ENCODE measurements at places on chromosomes 11 and 22. TPM values are rescaled to one million over a fixed set of nuclear protein-coding genes. Genes with fewer than 3 reads are reported as not detected.

DNA sequence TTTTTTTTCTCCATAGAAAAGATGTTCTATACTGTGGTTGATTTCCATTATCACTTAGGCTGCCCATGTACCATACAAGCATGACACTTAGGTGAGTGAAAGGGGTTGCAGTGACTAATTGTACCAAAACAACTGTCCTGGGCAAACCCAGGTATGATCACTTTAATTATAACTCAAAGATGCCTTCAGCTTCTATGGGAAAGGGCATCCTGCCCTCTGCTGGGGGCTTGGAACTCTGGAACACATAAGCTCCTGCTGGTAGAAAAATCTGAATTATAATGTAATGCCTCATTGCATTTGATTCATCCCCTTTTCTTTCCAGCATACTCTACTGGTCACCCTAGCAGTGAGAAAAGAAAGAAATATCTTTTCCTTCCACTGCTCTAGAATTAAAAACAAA is 206.3 kb downstream of the DDX10 start:
- DNase-seq: no peak

DNA sequence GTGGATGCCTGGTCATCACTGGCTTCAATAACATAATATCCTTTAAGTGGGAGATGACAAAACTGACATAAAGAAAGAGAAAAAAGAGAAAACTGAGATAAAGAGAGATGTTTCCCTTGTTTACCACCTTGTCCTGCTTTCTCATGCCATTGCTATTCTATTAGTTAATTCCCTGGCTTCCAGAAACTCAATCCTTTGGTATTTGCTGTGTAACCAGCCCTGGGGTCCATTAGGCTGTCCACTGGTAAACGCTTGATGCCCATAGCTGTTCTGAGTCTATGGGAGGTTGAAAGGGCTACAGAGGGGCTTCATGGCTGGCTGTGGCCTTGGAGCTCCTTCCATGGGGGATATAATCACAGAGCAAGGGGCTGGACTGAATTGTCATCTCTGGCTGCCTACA is 243.4 kb upstream of the PLET1 start:
- DNase-seq: no peak

DNA sequence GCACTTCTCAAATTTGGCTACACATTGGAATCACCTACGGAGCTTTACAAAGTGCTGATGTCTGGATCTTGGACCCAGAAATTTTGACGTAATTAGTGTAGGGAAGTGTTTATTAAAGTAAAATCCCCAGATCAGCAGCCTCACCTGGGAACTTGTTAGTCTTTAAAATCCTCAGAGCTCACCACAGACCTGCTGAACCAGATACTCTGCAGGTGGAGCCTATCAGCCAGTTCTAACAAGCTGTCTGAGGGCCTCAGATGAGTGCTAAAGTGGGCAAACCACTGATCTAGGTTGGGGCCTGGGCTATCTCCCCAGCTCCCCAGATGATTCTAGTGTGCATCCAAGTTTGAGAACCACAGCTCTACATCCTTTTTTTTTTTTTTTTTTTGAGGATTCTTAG is 436.0 kb downstream of the ETS1 start:
- no peak for DNase-seq

GRCh38 chr11:128737704-128738103 is 43.8 kb downstream of the FLI1 start:
- no peak for DNase-seq

- DNase-seq: peak; percentile 13
Observed at GRCh38 chr11:29657709-29658108, 359.1 kb downstream of the KCNA4 start.

- DNase-seq: peak; percentile 47
Observed at GRCh38 chr11:62543680-62544444, 2.7 kb downstream of the AHNAK start.

GRCh38 chr22:26139310-26139709 is 30.0 kb upstream of the SEZ6L start:
- DNase-seq: peak; percentile 8

- DNase-seq: peak; percentile 55
Observed at GRCh38 chr11:13216019-13216710, 61.4 kb upstream of the BMAL1 start.

GRCh38 chr11:36139767-36140166 is 149.5 kb downstream of the COMMD9 start:
- no peak for DNase-seq

DNA sequence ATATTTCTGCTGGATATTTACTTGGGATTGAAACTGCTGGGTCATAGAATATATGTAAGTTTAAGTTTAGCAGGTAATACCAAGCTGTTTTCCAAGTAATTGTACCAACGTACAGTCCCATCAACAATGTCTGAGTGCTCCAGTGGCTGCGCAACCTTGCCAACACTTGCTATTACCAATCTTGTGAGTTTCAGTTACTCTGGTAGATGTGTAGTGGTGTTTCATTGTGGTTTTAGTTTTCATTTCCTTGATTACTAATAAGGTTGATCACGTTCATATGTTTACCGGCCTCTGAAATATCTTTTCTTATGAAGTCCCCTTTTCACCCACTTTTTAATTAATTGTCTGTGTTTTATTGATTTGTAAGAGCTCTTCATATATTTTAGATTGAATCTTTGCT is 370.6 kb upstream of the CADM1 start:
- no peak for DNase-seq

GRCh38 chr11:62909107-62909894 is 11.9 kb downstream of the CHRM1 start:
- DNase-seq: peak; percentile 86

GRCh38 chr22:40748388-40749355 is 69.4 kb downstream of the MCHR1 start:
- DNase-seq: no peak

DNA sequence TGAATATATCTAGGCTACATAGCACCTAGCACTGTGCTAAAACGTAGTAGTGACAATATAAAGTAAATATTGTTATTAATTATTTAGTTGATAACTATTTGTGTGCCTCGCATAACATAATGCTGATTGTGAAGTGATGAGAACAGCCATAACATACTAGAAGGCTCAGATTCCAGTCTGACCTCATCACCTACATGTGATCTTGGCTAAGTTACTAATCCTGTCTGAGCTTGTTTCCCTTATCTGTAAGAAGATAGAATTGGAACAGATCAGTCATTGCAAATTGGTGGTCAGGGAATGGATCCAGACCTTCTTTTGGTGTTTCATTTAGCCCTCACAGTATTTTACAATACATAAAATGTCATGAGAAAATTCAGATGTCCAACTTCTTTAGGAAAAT is 103.4 kb upstream of the SEZ6L start:
- no peak for DNase-seq

GRCh38 chr11:119472186-119472855 is 49.3 kb upstream of the THY1 start:
- no peak for DNase-seq

DNA sequence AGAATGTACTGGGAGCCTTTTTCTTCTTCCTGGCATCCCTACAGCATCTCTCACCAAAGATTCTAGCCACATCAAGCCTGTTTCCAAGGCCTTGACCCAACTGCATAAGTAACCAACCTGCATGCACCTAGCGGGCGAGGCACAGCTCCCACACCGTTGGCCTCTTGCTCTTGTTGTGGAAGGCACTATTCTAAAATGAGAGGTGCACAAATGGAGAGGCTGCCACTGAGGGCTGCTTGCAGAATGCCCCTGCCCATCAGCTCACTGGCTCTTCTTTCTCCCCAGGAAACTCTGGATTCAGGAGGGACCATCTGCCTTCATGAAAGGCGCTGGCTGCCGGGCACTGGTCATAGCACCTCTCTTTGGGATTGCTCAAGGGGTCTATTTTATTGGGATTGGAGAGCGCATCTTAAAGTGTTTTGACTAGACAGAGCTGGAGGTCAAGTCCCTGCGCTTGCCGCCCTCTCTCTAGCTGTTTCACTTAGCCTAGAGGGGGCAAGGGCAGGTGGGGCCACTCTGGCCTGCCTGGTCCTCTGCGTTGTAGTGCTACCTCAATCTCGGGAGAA is 26.6 kb downstream of the SLC25A18 start:
- DNase-seq: no peak

DNA sequence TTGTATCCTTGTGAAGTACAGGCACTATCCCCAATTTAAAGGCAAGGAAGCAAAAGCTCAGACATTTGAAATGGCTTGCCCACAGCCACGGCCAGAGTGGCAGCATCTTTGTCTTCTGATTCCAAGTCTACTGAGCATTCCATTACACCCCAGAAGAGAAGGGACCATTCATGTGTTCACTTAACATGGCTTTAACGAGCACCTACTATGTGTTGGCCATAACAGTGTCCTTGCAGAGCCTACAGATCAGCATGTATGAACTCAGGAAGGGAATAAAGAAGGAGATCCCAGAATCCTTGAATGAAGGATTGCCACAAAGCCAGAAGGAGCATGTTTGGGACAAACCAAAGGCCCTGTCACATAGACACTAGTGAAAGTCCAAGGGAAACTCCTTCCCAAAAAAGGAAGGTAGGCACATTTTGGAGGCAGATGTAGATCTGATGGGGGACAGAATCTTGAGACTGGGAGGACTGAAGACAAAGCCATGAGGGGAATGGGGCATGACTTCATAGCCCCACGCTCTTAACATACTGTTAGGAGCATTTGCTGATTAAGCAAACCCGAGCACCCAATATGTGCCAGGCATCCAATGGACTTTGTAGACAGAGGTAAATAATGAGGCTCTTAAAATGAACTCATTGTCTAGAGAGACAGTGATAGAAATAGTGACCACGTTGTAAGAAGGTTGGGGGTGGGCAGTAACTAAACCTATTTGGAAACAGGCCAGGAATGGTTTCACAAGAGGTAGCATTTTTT is 54.9 kb downstream of the P4HA3 start:
- no peak for DNase-seq

- no peak for DNase-seq
Observed at GRCh38 chr11:96221244-96222070, 121.5 kb downstream of the MAML2 start.

Gene CERK
- 125 TPM for total RNA-seq

Gene SAA1
- 1.9 TPM for total RNA-seq

Gene TRIM49D1
- total RNA-seq: not detected

Gene MYBPC3
- total RNA-seq: 1,842 TPM
